ENCODE measurements at places on chromosomes 3 and 15.

DNA sequence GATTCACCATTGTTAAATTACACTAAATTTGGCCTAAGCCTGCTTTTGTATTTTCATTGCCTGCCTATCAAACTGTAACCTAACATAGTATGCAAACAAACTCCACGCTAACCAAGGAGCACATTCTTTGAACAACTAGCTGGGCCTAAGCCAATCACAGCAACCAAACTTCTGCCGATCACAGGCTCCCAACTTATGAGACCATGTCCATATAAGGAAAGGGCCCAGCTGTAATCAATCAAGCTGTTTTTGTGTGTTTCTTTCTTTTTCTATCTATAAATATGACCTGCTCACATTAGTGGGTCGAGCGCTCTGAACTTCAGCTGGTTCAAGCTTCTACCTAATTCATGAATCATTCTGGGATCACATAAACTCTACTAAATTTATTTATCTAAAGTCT, 473.6 kb downstream of the SI start:
- DNase-seq, result no peak

- no peak for DNase-seq
These were observed 1014.1 kb downstream of the TBL1XR1 start for GRCh38 chr3:176183181-176183580.

GRCh38 chr3:127679534-127680145, 6.9 kb downstream of the ABTB1 start:
- no peak for DNase-seq

DNA sequence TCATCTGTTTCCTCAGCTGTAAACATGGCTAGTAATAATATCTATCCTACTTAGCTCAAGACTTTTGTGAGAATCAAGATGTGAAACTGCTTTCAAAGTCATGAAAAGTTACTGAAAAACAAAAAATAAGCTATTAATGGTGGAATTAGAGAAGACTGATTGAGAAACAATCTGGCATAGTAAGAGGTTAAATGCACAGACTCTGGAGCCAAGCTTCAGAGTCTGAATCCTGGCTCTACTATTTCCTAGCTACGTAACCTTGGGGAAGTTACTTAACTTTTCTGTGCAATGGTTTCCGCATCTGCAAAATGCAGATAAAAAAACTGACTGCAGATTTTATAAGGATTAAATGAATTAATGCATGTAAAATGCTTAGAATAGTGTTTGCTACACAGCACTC, 28.8 kb downstream of the LRRFIP2 start:
- no peak for DNase-seq

GRCh38 chr3:13827256-13827655, 52.6 kb downstream of the WNT7A start:
- no peak for DNase-seq
